ENCODE measurements at places on chromosomes 2 and 18.
A peak's percentile ranks its signal among the peaks of the same experiment; 100 is the strongest.

DNA sequence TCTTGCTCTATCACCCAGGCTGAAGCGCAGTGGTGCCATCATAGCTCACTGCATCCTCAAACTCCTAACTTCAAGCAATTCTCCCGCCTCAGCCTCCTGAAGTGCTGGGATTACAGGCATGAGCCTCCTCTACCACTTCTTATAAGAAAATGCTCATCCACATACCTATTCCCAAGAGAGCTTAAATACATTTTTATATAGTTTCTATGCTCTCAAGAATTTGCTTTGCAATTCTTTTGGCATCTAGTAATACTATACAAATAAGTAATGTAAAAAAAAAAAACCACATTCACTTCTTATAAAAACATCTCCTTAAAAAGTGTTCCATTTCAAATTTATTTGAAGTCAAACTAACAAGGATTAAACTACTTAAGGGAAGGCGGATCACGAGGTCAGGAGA is 197.3 kb downstream of the DNAH7 start:
- DNase-seq, result no peak

- DNase-seq, result peak; percentile 56
Measured at GRCh38 chr2:9378433-9379390, 44.6 kb downstream of the ITGB1BP1 start.

- DNase-seq, result no peak
Measured at GRCh38 chr18:45111502-45111848, 430.8 kb downstream of the SETBP1 start.

DNA sequence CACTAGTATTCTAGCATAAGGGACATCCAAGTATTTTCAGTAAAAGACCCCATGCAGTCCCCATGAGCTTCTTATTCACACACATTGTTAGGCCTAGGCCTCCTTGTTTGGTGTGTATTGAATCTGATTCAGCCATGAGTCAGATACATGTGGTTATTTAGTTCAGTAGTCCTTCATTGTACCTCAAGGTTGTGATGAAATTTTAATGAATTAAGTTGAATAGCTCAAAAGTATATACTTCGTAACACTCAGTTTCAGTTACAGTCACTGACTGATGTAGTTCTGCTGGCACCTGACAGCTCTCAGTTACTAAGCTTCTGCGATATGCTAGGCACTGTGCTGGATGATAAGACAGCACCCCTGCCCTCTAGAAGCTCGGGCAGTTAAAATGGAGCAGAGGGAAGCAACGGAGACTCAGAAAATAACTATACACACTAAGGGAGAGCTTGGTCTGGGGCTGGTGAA is 86.4 kb downstream of the XRCC5 start:
- DNase-seq, result no peak

Data from H7 (cell line).